ENCODE measurements at places on chromosomes 4 and X.

DNA sequence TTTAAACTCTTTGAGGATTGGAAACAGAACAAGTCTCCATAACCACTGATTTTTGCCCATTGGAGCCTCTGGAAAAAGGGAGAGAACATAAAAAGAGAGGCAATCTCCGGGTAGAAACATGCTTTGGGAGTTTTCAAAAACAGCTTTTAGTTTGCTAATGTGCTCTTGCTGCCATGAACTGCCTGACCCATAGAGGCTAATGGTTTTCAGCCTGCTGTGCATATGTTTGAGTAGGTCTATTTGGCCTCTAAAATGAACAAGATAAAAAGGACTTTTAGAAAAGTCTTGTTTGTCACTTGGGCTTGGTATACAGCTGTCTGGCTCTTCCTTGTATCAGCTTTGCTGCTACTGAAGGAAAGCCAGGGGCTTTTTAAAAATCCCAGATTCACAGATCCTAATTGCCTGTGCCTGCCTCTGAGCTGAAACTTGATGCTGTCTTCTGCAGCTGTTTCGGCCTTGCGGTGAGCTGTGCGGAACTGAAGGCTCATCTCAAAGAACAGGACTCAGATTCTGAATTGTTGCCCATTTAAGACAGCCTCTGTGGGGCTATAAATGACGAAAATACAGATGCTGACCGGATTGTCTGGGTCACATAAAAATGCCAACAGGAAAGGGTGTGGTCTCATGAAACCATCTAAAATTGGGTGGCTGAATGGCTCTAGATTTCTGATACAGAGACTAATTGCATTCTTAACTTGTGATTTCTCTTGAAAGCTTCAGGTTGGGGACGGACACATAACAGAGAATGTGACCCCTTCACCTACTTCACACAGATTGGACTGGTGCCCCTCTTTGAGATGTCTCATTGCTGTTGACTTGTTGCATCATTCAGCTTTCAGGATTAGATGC lies 18.4 kb upstream of the ZNF41 start:
- DNase-seq, result no peak
- H3K4me1 ChIP-seq, result no peaks in the 10 kb centered on the region
- H3K36me3 ChIP-seq, result no peaks in the 10 kb centered on the region
- H3K4me3 ChIP-seq, result no peak overlapping the region

DNA sequence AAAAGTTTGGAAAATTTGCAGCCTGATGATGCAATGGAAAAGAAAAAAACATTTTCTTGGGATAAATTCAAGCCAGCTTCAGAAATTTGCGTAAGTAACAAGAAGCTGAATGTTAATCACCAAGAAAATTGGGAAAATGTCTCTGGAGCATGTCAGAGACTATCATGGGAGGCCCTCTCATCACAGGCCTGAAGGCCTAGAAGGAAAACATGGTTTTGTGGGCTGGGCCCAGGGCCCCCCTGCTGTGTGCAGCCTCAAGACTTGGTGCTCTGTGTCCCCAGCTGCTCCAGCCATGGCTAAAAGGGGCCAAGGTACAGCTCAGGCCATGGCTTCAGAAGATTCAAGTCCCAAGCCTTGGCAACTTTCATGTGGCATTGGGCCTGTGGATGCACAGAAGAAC lies 1049.8 kb upstream of the GRIA3 start:
- H3K4me1 ChIP-seq, result no peaks in the 10 kb centered on the region
- H3K27me3 ChIP-seq, result no peaks in the 10 kb centered on the region

- no peak for DNase-seq
- no peak overlapping the region for H3K4me3 ChIP-seq
- H3K4me1 ChIP-seq, result no peaks in the 10 kb centered on the region
- H3K27me3 ChIP-seq, result no peaks in the 10 kb centered on the region
- no peaks in the 10 kb centered on the region for H3K36me3 ChIP-seq
- no peak overlapping the region for H3K27ac ChIP-seq
These were observed 8.7 kb downstream of the SHROOM4 start for GRCh38 chrX:50805276-50805675.

DNA sequence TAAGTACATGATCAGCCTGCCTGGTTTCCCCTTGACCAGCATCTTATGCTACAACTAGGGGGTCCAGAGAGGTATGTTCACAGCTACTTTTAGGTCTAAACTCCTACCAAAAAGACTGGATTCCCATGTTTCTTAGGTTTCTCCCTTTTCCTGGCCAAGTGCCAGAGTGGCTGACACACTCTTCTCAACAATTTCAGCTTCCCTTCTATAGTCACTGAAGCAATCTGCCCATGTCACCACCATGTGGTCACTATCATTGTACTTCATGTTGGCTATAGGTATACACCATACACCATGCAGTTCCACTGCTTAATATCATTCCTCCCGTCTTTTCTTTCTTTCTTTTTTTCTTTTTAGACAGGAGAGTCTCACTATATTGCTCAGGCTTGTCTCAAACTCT lies 66.9 kb downstream of the KLHL13 start:
- no peaks in the 10 kb centered on the region for H3K4me1 ChIP-seq
- no peaks in the 10 kb centered on the region for H3K27me3 ChIP-seq
- no peak for DNase-seq
- no peak overlapping the region for H3K4me3 ChIP-seq

- no peaks in the 10 kb centered on the region for H3K27me3 ChIP-seq
These were observed 87.3 kb downstream of the PJA1 start for GRCh38 chrX:69077895-69078455.

GRCh38 chr4:168536448-168536847 lies 39.6 kb downstream of the PALLD start:
- no peak overlapping the region for H3K27ac ChIP-seq
- peaks cover 8% of the 10 kb centered on the region for H3K4me1 ChIP-seq
- H3K4me3 ChIP-seq, result no peak overlapping the region
- no peaks in the 10 kb centered on the region for H3K27me3 ChIP-seq
- no peaks in the 10 kb centered on the region for H3K36me3 ChIP-seq

Data from right atrium auricular region (tissue), 2 donors.